AG04450 (cell line): ENCODE measurements at places on chromosomes 12 and 14.

DNA sequence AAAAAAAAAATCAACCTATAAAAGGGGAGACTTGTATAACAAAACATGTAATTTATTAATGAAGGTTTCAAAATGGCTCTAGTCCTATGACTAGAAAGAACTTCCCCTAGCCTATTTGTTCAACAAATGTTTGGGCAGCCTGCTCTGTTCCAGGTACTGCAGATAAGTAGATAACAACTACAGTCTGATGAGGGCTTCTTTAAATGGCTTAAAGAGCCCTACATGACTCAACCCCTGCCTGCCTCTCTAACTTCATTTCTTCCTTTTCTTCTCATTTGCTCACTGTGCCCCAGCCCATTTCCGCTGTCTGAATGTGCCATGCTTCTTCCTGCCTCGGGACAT is 21.5 kb downstream of the ALDH6A1 start:
- no peak for DNase-seq

DNA sequence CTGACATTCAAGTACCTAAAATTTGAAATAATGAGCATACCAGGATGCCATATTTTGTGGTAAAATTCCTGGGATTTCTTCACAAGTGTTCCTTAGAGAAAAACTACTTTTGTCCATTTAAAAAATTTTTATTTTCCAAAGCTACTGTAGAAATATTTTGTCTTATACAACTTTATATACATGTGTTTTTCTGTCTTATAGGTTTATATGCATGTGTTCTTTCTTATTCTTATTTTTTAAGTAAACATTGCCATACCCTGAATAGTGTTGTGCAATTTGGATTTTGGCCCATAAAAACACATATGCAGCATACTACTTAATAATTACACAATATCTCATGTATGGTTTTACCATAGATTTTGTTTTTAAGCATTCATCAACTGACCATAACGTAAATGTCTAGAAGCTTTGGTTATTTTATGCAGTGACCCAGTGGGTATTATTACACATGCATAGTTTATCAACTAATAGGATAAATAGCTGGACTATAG is 1107.4 kb upstream of the SEL1L start:
- DNase-seq: no peak

- no peak for DNase-seq
Observed at GRCh38 chr12:59593761-59594160, 2.1 kb upstream of the SLC16A7 start.

DNA sequence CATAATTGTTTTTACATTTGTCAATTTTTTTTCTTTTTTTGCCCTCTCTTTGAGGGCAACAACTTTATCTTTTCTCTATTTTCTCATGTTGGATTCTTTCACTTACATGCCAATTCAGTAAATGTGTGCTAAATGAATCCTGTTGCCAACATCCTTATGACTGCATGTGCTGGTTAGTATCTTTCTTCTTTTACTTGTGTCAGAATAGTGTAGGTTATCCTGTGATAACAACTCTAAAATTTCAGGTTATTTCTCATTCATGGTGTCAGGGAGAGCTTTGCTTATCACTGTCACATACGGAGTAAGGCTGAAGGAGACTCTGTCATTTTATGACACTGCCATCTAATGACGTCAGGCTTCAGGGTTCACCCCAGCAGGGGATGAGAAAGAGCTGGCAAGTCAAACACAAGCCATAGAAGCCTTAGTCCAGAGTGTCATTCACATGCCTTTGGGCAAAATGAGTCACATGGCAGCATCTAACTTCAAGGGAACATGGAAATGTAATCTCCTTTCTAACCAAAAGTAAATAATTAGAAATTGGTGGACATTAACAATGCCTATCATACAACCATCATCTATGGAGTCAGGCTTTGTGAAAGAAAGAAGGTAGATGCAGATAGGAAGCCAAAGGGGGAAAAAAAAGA is 242.5 kb upstream of the ATP2B1 start:
- no peak for DNase-seq

- no peak for DNase-seq
Observed at GRCh38 chr14:100582496-100583165, 4.6 kb downstream of the BEGAIN start.

DNA sequence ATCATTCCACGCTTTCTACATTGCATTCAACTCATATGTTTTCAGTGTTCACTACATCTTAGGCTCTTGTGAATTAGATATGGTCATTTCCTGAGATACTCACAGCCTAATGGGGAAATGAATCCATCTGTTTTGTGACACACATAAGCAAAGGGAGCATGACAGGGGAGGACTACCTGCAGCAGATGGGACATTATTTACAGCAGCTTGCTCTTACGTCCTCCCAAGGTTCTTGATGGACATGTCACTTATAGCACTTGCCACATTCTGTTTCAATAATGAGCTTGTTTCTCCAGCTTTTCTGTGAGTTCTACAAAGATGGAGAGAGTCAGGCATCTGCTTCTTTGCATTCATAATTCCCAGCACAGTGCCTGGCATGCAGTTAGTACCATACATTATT is 1509.6 kb upstream of the TMEM132C start:
- no peak for DNase-seq

DNA sequence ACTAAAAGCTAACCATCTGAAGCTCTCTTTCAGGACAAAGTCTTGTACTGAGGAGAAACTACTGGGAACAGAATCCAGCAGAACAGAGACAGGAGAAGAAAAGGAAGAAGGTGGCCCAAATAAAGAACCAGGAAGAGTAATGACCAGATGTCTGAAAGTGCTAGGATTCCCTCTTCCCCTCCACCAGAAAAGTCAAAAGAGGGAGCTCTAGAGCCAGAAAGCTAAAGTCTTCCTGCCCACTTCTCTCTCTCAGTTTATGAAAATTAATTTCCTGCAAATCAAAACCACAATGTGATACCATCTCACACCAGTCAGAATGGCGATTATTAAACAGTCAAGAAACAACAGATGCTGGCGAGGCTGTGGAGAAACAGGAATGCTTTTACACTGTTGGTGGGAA is 47.2 kb downstream of the SPPL3 start:
- no peak for DNase-seq

- no peak for DNase-seq
Observed at GRCh38 chr12:48988030-48988649, 10.0 kb downstream of the WNT1 start.

GRCh38 chr14:100271247-100271939 is 32.4 kb downstream of the YY1 start:
- DNase-seq: no peak

DNA sequence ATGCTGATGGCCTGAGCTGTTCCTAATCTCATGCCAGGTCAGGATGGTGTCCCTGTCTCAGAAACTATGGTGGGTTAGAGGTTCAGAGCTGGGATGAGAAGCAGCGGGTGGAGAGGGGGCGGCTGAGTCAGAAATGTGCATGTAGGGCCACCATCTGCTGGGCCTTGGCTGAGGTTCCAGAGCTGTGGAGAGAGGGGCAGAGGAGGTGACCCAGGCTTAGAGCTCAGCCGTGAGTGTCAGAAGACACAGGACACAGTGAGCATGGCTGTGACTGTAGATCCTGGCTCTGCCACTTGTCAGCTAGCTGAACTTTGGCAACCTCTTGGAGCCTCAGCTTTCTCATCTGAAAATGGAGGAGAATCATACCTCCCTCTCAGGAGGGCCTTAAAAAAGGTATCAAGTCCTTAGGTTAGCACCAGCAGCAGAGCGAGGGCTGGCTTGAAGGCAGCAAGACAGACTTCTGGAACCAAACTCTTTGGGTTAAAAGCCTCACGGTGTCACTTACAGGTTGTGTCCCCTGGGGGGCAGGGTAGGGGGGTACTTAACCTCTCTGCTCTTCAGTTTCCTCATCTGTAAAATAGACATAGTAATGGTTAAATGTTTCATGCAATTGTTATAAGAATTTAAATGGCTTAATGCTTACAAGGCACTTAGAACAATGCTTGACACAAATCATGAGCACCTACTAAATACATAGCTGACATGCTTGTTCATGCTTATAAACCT is 34.8 kb downstream of the TMEM229B start:
- no peak for DNase-seq

GRCh38 chr14:35138585-35138984 is 16.2 kb downstream of the PRORP start:
- DNase-seq: no peak

GRCh38 chr14:104874571-104875411 is 9.7 kb downstream of the CEP170B start:
- DNase-seq: no peak

- DNase-seq: no peak
Observed at GRCh38 chr14:34189866-34190265, 239.0 kb upstream of the EGLN3 start.

DNA sequence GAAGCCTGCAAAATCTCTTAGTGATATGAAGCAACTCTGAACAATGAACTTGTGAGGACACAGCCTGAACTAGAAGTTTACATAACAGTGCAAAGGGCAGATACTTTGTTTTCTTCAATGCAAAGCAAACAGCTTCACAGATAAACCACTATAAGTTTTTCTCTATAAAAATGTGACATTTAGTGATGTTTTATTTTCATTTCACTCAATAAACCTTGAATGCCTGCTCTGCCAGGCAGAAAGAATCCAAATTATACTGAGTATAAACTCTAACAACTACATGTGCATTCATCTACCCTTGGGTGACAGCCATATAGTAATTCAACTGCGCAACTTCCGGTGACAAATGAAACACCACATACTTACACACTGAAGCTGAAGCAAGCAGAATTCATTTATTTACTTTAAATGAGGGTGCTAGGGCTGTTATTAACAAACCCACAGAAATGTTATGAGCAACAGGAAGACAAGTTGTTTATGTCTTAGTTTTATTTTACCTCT is 10.3 kb downstream of the DCP1B start:
- DNase-seq: peak; percentile 72

DNA sequence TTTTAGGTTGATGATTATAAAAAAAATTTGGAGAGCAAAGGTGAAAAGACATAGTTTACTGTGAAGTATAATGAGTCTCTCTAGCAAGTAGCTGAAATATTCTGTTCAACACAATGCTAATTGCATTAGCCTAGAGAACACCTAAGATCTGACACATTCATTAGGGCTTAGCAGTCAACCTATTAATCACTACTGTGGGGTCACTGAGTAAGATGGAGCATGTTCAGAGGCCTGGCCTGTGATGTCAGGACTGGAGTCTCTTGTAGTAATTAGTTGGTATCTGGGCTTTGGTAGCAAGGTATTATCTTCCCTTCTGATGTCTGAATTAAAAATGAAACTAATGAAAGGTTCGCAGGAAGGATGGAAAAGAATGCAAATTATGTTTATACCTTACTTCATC is 112.7 kb downstream of the SLC16A7 start:
- no peak for DNase-seq

DNA sequence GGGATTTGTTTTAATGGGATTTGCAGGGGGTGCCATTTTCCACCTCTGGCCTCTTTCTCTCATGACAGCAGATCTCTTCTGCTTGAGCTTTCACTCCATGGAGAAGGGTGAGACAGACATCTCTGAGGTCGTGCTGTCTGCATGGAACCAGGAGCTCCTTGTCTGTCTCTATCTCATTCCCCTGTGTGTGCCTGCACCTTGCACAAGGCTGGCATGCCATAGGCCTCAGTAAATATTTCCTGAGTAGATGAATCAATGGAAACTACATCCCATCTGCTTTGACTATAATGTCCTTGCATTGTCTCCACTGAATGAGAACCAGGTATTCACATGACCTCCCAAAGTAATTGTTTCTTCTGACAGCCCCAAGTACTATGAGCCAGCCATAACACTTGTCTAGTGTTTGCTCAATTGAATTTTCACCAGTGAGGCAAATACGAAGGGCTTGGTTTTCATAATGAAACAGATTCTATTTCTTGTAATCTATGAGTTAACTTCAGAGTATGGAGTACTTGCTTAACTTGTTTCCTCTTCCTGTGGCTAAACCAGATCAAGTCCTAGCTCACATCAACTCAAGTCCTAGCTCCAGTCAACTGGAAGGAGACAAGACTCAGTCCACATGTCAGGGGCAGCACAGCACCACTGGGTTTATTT is 32.3 kb downstream of the KCNK13 start:
- no peak for DNase-seq

- no peak for DNase-seq
Observed at GRCh38 chr14:103103461-103104388, 9.2 kb downstream of the EXOC3L4 start.

GRCh38 chr14:105861985-105862465 is 335.6 kb downstream of the TMEM121 start:
- DNase-seq: no peak

GRCh38 chr12:78560633-78561032 is 303.9 kb upstream of the SYT1 start:
- no peak for DNase-seq
